Transverse colon (tissue), 4 donors: ENCODE measurements at places on chromosomes 11 and 22.
A peak's percentile ranks its signal among the peaks of the same experiment; 100 is the strongest.

GRCh38 chr22:49332691-49333090, 495.0 kb downstream of the BRD1 start:
- no peak for DNase-seq

DNA sequence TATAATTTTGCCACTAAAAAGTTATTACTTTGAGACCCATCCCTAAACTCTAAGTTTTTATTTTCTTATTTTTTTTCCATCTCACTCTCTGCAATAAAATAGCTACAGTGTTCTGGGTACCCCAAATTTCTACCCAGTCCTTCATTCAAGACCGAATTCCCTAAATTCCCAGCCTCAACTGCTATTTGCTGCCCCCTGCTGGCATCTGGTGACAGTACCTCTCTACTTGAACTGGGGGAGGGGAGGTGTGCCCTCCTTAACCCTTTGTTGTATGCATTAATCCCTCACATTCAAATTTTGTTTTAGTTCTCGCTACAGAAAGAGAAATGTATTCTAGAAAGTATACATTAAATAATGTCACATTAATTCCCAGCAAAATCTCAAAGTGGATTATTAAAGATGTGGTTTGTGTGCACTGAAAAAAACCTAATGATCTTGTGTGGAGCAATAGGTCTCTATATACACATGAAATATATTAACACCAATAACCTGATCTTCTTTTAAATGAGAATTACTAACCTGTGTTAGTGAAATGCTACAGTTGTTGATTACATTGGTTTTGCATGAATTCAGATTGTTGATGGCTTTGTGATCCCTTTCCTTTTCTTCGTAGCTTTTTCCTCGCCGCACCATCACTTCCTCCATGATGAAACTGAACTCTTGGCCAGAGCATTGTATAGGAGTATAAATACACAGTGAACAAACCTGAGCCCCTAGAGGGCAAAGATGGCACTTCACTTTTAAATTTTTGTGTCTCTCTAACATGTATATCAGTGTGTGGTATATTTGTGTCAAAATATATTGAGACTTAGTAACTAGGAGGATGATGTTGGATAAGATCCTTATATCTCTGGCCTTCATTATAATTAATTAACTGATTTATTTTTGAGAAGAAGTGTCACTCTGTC, 590.0 kb downstream of the METTL15 start:
- DNase-seq, result peak; percentile 36

- DNase-seq, result peak; percentile 73
These were observed at the start of gene APBB1 for GRCh38 chr11:6419009-6419631. TSS of gene APBB1 (minus strand) at chr11:6419094. CDS start at chr11:6411347, 7,747 bp downstream.

DNA sequence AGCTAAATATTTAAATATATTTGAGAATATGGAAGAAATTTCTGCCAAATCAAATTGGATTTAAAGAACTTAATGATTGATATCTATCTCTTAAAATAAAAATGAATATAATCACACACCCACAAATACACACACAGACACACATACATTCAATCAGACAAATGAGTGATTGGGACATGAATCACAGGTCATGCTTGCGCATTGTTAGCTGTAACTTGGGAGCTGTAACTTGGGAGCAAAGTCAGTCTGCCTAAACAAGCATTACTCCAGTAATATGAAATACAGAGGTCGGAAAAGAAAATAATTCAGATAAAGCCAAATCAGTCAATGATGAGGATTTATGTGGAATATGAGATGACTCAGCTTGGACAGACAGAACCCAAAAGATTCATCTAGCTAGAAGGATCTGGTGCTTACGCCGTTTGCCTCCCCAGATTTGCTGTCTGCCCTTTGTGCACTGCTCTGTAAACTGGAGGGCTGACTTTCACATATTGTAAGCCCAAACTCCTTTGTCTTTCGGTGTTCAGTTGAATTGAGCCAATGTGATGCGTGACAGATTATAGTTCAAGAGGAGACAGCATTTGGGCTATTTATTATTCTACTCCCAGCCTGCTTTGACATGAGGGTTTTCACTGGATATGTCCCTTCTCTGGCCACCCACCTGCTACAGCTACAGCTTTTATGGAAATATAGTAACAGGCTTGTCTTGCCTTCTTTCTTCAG, 1.6 kb downstream of the OR56B1 start:
- DNase-seq, result no peak

- DNase-seq, result no peak
These were observed 13.7 kb upstream of the DRD2 start for GRCh38 chr11:113488931-113489351.

- no peak for DNase-seq
These were observed 684.0 kb downstream of the OPCML start for GRCh38 chr11:132848336-132848735.

GRCh38 chr11:3823303-3823702, 14.9 kb downstream of the PGAP2 start:
- no peak for DNase-seq

DNA sequence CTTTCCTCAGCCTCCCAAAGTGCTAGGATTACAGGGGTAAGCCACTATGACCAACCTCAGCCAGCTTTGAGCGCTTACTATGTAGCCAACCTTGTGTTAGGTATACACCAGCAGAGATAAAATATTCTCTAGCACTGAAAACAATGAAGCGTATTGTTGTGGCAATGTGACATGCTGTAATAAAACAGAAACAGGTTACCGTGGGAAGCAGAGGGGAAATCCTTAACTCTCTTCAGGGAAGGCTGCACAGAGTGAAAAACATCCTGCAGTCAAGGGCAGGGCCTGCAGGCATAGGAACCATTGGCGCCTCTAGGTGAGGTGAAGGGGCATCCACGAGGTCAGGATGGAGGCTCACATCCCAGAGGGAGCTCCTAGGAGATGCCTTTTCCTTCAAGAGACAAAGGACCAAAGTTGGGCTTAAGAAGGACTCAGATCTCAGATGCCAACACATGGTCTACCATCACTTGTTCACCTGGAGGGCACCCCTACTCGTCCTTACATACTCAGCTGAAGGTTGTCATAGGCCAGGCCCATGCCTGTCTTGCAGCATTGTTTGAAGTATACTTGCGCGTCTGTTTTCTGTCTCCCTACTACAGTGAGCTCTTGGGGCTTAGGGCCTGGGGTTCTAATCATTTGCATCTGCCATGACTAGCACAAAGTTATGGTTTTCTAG, 8.0 kb downstream of the POLD4 start:
- DNase-seq, result peak; percentile 44

- no peak for DNase-seq
These were observed 33.5 kb downstream of the CLMP start for GRCh38 chr11:123161376-123162030.

DNA sequence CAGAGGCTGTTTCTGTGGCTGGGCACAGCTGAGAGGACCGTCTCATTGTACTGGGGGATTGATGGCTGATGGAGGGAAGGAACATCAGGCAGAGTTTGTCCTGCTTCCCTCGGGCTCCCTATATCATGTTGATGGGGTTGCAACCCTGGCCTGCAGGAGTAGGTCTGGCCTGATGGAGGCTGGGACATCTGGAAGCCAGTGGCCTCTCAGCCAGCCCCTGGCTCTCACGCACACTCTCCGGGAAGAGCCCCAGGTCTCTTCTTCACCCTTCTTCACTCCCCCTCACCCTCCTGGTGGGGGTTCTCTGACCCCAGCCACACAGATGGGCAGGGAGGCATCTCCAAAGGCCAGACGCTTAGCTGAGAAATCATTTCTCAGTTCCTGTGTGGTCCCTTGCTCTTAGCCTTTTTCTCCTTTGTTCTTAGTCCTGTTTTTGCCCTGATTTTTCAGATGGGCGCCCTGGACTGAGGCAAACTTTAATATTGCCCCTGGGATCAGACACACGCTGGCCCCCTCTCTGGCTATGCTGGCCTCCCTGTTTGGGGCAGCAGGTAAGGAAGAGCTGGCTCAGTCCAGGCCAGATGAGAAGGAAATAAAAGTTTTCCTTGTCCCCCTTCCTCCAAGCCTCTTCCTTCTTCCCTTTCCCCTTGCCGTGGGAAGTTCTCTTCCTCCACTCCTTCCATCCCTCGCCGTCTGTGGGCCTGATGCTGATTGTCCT, 13.9 kb upstream of the ANO1 start:
- no peak for DNase-seq

GRCh38 chr11:3037040-3037944, 19.9 kb downstream of the CARS1 start:
- peak; percentile 82 for DNase-seq

- DNase-seq, result no peak
These were observed 16.8 kb upstream of the CASTOR1 start for GRCh38 chr22:30305906-30306626.

- DNase-seq, result no peak
These were observed 89.1 kb upstream of the MTNR1B start for GRCh38 chr11:92880381-92880780.

DNA sequence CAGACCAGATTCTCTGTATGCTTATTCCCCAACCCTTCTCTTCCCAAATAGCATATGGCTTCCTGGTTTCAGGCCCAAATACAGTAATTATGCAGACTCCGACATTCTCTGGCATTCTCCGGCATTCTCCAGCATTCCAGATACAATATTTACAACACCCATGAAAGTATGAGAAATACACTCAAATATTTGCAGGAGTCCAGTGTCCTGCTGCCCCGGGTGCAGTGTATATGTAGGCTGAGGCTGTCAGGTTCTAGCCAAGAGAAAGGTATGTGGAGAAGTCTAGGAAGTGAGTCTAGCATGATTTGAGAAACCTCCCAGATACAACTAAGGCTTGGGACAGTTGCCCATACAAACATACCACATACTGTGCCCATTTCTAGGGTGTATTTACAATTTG, 160.7 kb downstream of the SOX6 start:
- no peak for DNase-seq

GRCh38 chr11:2794046-2794967, 91.3 kb downstream of the CDKN1C start:
- peak; percentile 6 for DNase-seq

DNA sequence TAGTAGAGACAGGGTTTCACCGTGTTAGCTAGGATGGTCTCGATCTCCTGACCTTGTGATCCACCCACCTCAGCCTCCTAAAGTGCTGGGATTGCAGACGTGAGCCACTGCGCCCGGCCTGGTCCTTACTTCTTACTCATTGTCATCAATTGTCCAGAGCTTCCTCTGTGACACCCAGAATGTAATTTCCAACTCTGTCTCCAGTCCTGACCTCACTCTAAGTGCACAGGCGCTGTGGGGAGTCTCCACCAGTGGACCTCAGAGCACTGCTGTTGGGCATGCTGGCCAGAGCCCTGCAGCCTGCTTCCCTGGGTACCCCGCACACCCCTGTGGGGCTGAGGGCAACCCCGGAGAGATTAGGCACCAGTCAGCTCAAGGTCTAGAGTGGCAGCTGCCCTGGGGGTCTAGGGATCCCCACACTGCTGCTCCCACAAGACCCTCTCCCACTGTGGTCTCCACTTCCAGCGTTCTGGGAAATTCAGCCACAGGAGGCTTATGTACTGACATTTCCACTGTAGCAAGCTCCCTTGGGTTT, 1140.3 kb downstream of the TBC1D22A start:
- DNase-seq, result no peak

- no peak for DNase-seq
These were observed 9.3 kb downstream of the APOL5 start for GRCh38 chr22:35726933-35727332.

DNA sequence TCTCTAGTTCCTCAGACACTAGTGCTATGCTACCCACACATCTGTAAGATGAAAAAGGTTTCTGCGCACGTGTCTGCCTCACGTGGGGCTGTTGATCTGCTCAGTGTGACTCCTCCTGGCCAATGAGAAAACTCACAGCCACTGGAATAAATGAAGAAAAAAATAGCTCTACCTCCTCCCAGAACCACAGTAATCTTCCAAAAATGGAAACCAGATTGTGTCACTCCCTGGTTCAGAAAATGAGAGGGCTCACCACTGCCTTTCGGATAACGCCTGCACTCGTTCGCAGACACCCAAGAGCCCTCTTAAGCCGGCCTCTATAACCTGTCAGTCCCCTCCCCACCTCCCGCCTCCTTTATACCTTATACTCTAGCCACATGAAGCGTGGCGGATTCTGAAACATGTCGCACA, 5.1 kb downstream of the APBB1 start:
- DNase-seq, result no peak

GRCh38 chr11:19820100-19820499, 107.5 kb downstream of the NAV2 start:
- DNase-seq, result no peak

DNA sequence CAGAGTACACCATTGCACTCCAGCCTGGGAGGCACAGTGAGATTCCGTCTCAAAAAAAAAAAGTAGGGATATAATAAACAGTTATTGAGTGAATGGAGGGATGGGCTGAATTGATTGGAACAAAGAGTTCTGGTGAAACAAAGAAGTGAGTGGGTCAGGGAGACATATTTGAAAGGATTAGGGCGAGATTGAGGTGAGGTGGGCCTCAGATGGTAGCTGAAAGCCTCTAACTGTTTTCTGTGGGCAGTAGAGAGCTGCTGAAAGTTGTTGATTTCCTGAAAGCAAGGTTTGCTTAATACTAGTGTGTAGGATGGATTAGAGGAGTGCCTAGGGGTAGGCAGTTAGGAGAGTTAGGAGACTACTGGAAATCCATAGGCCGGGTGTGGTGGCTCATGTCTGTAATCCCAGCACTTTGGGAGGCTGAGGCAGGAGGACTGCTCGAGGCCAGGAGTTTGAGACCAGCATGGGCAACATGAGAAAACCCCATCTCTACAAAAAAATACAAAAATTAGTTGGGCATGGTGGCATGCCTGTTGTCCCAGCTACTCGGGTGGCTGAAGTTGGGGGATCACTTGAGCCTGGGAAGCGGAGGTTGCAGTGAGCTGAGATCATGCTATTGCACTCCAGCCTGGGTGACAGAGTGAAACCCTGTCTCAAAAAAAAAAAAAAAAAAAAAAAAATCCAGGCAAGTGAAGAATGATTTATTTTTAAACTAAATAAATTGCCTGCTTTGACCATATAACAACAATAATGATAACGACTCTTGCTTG, 41.4 kb upstream of the PTPRJ start:
- no peak for DNase-seq

- no peak for DNase-seq
These were observed 25.0 kb downstream of the ARRB1 start for GRCh38 chr11:75326439-75326810.

DNA sequence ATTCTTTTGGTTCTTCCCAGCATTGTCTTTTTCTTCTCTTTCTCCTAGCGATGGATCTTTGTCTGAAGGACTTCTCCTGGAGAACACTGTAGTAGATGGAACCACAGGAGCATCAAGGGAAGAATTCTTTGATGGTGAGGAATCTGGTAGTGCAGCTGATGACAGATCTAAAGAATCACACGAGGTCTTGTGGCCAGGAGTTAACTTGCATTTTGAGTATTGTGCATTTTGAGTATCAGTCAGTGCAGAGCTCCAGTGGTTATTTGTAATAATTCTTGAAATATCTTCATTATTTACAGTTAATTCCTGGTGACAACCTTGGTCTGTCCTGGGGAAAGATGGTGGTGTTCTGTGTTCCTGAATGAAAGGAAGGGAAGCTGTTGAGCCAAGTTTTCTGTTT, 14.5 kb upstream of the POGLUT3 start:
- no peak for DNase-seq

GRCh38 chr11:94926698-94927237, 46.6 kb downstream of the CWC15 start:
- peak; percentile 43 for DNase-seq
